Stimulated activated CD8-positive, alpha-beta memory T cell treated with anti-CD3 and anti-CD28 coated beads, Interleukin-7, amount 100 ng/mL, for 24 hours (primary cell): ENCODE measurements at places on chromosomes 12 and 14.

- DNase-seq, result no peak
Measured at GRCh38 chr14:34302654-34303053, 159.4 kb downstream of the SPTSSA start.

DNA sequence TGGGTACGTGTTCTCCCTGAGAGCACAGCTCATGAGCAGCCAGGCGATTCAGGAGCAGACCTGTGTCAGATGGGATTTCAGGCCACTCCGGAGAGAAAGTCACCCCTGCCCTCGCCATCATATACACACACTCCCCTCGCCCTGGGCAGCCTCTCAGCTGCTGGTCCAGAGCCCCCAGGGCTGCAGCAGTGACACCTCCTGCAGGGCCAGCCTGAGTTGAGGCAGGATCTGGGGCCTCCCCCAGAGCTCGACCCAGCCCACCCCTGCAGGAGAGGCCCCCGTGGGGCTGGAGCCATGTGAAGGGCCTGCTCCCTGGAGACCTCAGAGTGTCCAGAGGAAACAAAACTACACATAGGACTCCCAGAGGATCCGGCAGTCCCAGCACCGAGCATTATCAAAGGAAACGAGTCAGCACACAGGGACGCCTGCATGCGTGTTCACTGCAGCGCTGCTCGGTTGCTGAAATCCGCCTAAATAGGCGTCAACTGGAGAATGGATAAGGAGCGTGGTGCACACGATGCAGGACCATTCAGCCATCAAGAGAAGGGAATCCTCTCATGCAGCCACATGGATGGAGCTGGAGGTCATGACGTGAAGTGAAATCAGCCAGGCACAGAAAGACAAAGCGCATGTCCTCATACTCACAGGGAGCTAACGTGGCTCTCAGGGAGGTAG, 104.0 kb downstream of the TNFAIP2 start:
- DNase-seq, result no peak

DNA sequence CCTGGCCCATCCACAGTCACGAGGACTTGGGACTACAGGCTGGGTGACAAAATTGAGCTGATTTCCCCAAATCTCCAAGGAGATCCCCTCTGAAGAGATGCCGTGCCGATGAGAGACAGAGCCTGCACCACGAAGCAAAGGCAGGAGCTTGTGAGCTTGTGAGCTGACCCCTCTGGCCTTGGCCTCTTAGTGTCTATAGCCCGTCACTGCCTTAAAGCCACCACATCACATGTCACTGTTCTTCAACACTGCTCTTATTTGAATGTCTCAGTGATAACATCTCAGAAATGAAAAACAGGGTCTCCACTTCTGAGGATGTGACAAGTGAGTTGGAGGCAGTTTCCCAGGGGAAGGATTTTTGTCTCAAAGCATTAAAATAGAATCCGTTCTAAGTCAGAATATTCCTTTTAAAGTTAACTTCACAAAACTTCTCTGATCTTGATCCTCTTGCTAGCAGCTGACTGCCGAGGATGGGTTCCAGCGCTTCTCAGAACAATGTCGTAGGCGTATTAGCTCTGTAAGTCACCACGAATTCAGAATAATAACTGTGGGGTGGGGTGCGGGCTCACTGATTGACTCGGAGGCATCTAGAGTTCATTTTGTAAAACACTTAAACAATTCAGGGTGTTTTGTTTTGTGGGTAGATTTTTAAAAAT, 37.5 kb downstream of the CHST11 start:
- no peak for DNase-seq

- no peak for DNase-seq
Measured at GRCh38 chr12:93107514-93108312, 178.6 kb upstream of the EEA1 start.

GRCh38 chr12:81859521-81859920, 100.4 kb upstream of the PPFIA2 start:
- DNase-seq, result no peak

DNA sequence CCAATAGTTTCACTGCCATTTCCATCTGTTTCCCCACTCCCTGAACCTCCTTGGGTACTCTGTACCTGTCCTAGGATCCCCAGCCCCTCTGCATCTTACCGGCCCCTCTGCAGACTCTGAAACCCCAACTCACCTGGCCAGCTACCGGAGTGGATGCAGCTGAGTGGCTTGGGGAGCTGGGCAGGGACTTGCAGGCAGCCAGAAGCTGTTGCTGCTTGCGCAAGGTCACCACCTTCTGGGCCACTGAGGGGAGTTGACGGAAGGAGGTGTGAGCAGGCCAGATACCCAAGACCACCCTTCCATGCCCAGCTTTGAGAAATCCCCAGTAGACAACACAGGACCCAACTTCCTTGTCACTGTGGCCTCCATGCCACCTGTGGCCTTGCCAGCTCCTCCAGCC, 6.3 kb downstream of the AGAP2 start:
- no peak for DNase-seq

DNA sequence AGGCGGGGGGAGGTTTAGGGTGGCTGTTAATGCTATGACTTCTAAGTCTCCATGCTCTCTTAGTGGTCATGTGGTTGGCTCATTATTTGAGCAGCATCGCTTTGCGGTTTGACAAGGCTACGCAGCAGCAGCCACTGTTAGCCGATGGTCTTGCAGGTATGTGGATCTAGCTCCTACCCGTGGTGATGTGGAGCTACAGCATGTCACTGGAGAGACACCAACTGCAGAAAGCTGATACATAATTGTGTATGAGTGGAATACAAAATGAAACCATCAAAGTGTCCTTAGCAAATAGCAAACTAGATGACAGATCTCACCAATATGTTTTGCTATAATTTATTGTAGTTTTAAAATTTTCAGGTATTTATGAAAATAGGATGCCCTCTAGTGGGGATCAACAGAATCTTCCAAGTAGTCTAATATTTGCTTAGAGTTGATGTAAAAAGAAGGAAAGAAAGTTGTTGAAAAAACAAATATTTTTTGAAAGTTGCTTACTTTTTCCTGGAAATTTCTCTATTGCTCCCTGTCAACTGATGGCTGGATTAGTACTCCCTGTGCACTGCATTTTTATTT, 94.9 kb downstream of the NAV3 start:
- DNase-seq, result no peak

DNA sequence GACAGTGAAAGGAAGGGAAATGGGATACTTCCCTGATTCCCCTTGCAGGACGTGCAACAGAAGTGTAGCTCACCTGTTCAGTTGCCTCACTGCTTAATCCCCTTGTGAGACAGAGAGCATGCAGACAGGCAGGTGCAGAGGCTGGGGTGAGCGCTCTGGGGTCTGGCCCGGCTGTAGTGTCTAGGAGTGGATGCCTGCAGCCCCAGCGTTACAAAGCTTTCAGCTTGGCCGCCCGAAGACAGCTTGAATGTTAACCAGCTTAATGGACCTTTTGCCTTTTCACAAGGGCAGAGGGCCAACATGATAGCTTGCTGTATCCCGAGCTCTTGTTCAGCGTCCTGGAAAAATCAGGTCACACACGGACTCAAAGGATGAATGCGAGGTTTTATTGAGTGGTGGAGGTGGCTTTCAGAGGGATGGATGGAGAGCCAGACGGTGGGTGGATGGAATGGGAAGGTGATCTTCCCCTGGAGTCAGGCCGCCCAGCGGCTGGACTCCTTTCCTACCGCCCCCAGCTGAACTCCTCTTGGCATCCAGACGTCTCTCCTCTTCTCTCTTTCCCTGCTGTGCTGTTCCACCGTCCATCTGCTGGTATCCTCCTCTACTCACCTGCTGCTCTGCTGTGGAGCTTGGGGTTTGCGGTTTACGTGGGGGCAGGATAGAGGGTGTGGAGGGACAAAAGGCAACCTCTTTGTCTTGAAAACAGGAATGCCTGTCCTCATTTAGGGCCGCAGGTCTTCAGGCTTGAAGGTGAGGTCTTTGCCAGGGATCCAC, 86.2 kb upstream of the RESF1 start:
- DNase-seq, result no peak

- DNase-seq, result no peak
Measured at GRCh38 chr14:56160088-56160487, 41.9 kb downstream of the PELI2 start.

- DNase-seq, result no peak
Measured at GRCh38 chr14:63896278-63896720, 43.5 kb downstream of the SYNE2 start.
